ENCODE measurements at places on chromosomes 1 and 21.

GRCh38 chr1:160460683-160461287 lies 60.4 kb downstream of the VANGL2 start:
- ATAC-seq, result no peak

DNA sequence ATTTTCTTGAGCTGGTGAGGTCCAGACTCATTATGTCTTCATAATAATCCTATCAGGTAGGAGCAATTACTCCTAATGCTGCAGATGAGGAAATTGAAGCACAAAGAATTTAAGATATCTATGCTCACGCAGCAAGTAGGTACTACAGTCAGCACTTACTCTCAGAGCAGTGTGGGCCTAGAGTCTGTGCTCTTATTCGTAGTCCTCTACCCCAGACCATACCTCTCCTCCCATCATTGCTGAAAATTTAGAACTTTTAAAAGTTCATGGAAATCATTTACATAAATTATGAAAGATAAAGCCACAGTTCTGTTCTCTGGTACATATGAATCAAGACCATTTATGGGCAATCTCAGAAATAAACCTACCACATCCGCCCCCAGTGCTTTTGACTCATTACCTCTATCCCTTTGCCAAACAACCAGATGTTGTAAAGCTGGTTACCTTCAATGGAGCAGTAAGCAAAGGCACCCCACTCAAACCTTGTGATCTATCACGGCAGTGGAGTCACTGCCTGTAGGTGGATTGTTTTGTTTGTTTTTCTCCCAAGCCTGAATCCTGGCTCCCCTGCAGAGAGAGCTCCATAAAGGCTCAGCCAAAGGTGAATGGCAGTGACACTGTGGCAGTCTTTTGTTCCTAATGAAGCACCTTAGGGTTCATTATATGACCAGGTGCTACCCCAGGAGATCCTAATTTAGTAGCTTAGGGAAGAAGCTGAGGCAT lies 20.9 kb upstream of the MAN1A2 start:
- ATAC-seq, result no peak

- ATAC-seq, result no peak
Observed at GRCh38 chr1:11394592-11395245, 84.2 kb upstream of the DISP3 start.

GRCh38 chr1:178344513-178345091 lies 152.2 kb downstream of the CLEC20A start:
- ATAC-seq, result peak; percentile 63

GRCh38 chr1:33849211-33849610 lies 14.7 kb upstream of the HMGB4 start:
- no peak for ATAC-seq

- ATAC-seq, result no peak
Observed at GRCh38 chr1:25064465-25065240, 134.6 kb upstream of the RUNX3 start.

- no peak for ATAC-seq
Observed at GRCh38 chr1:101451888-101452287, 215.1 kb downstream of the S1PR1 start.

- no peak for ATAC-seq
Observed at GRCh38 chr1:6491480-6491962, at the start of gene PLEKHG5. Gene PLEKHG5, minus strand, starts transcription at chr1:6491667. Its CDS starts 14,096 bp downstream, at chr1:6477571.
